ENCODE measurements at places on chromosomes 3 and 15.

DNA sequence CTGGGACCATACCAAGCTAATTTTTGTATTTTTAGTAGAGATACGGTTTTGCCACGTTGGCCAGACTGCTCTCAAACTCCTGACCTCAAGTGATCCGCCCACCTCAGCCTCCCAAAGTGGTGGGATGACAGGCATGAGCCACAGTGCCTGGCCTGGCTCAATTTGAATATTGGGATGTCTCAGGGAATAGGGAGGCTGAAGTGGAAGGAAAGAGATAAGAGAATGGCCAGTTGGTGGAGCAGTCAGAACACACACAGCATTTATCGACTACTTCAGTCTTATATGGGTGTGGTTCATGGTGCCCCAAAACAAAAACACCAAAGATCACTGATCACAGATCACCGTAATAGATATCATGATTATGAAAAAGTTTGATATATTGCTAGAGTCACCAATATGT is 144.4 kb downstream of the GMNC start:
- DNase-seq = no peak

DNA sequence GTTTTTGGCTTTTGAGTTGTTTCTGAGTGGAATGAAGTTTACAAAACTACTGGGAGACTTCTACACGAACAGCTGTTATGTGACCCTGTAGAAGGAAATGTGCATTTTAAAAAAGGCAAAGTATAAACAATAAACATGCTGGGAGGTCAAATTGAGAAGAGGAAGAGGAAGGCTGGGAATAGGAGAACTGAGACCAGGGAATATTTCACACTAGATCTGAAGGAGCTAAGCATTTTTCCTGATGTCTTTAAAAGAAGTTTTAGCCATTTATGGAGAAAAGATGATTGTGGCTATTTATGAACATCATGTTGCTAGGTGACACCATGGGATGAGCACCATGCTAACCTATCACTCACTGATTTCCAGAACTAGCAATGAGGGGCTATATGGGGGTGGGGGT is 76.3 kb upstream of the FAM98B start:
- no peak for DNase-seq

GRCh38 chr15:85289677-85290365 is 90.6 kb upstream of the AKAP13 start:
- DNase-seq = peak; percentile 43

GRCh38 chr3:185653949-185654757 is 68.1 kb downstream of the SENP2 start:
- DNase-seq = no peak

- no peak for DNase-seq
Observed at GRCh38 chr3:108088146-108088545, 2.7 kb downstream of the CD47 start.

GRCh38 chr3:7275396-7275795 is 414.5 kb downstream of the GRM7 start:
- DNase-seq = no peak

- peak; percentile 15 for DNase-seq
Observed at GRCh38 chr3:190586631-190587011, 72.7 kb downstream of the IL1RAP start.

- no peak for DNase-seq
Observed at GRCh38 chr15:50186090-50186489, 4.1 kb downstream of the SLC27A2 start.

- DNase-seq = no peak
Observed at GRCh38 chr15:98151096-98151495, 190.6 kb downstream of the ARRDC4 start.

DNA sequence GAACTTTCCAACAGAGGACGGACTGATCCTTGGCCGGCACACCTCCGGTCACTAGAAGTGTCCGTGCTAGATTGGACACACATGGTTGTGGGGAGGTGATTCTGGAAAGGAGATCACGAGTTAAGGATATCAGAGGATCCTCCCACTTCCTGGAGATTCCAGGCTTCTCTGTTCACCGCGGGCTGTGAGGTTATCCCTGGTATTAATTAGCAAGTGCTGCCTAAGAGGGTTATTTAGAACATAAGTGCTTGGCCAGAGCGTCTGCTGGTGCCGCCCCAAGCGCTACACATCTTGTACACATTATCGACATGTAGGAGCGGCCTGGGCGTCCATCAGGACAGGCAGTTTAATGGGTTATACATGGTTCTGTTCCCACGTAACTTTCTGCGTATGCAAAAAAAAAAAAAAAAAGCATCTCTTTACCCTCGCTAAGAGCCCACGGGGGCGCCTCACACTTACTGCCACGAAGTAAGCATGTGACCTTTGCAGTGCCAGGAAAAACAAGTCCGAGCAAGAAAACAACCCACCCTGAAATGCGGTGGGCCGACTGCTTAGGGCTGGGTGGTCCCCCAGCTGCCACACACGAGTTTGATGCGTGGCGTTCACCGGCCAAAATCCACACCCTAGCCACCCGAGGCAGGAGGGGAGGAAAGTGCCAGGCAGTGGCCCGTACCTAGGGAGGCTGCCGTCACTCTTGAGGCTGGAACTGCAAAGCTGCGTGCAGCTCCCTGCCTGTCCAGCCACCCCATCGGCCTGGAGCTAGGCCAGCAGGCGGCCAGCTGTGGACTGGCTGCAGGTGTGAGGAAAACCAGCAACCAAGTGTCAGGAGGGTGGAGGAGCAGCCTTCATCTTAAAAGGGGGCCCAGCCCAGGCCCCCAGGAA is 78.0 kb downstream of the CPN2 start:
- no peak for DNase-seq

DNA sequence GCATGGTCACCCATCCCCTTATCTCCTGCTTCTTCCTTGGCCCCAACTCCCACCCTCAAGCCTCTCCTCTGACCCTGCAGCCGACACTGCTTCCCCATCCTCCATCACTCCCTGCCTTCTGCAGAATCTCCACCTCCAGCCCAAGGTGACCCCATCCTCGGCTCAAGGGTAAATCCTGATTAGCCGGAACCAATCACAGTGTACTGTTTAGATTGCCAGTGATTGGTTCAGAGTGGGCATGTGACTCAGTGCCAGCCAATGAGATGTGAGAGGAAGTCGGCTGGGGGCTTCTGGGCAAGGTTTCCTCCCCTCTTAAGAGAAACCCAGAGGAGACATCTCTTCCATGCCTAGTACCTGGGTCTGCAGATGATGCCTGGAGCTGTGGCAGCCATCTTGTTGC is 10.3 kb downstream of the CACNA2D2 start:
- DNase-seq = no peak

GRCh38 chr3:171548917-171549316 is 88.7 kb upstream of the TNIK start:
- no peak for DNase-seq

DNA sequence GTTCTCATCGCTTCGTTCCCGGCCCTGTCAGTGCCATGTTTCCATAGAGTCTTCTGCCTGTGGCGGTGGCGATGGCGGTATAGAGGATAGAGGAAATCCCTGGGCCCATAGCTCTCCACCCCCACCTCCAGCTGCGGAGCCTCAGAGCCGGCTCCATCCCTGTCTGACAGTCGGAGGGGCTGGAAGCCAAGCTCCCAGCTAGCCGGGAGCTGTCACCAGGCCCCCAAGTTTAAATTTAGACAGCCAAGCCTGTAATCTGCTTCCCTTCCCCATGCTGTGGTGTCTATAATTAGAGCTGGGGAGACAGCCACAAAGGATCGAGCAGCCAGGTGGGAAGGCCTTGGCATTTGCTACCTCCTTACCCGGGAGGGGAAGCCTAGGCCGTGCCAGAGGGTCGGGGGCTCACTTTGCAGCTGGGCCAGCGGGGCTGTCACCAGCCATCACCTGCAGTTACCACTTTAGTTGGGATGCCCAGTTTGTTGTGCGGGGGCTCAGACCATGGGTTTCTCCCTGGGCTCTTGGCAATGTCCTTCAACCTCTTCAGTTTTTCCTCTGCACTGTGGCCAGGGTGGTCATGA is 56.3 kb upstream of the SEC13 start:
- DNase-seq = no peak

GRCh38 chr3:141312354-141313092 is 55.8 kb upstream of the ZBTB38 start:
- no peak for DNase-seq

- no peak for DNase-seq
Observed at GRCh38 chr15:97838606-97839210, 121.8 kb upstream of the ARRDC4 start.

GRCh38 chr3:129263161-129263910 is 13.9 kb downstream of the COPG1 start:
- DNase-seq = no peak

DNA sequence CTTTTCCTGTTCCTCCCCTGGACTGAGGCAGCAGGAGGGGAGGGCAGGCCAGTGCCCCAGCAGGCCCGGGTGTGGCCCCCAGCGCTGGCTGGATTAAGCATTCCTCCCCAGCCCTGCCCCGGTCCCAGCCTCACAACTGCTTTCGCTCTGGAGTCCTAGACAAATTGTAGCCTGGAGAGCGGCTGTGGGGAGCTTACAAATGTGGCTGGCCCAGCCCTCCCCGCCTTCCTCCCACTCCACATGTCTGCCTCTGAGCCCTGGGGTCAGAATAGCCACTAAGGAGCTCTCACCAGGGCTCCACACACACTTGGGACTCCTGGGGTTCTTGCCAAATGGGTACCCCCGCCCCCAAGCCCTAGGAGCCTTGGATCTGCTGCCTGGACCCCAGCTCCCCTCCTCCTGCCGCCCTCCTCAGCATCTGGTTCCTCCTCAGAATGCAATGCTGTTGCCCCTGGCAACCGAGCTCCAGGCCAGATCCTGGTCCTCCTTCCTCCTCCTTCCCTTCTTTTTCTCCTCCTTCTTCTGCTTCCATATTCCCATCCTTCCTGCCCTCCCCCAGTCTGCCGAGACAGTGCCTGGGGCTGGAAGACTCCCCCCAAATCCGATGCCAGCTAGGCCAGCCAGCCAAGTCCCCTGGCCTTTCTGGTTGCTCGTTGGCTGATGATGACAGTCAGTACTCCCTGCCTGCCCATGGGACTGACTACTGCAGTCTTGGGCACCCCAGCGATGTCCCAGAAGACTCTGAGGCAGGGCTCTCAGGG is 91.1 kb downstream of the LINGO1 start:
- DNase-seq = no peak

- DNase-seq = no peak
Observed at GRCh38 chr15:52288051-52288942, 7.3 kb downstream of the MYO5C start.

DNA sequence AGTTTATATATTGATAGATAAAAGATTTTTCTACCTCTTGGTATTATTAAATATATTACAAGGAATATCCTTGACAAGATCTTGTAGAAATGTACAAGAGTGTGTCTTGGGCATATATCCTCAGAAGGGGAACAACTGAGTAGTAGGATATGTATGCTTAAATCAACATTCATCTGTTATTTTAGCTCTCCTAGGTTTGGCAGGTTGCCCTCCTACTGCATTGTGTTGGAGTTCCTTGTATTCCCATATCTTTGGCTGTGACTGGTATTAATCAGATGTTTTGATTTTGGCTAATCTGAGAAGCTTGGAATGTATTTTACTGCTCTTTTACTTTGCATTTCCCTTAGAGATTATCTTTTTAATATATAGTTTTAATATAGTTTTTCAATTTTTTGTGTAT is 4.6 kb downstream of the MYRIP start:
- DNase-seq = no peak

DNA sequence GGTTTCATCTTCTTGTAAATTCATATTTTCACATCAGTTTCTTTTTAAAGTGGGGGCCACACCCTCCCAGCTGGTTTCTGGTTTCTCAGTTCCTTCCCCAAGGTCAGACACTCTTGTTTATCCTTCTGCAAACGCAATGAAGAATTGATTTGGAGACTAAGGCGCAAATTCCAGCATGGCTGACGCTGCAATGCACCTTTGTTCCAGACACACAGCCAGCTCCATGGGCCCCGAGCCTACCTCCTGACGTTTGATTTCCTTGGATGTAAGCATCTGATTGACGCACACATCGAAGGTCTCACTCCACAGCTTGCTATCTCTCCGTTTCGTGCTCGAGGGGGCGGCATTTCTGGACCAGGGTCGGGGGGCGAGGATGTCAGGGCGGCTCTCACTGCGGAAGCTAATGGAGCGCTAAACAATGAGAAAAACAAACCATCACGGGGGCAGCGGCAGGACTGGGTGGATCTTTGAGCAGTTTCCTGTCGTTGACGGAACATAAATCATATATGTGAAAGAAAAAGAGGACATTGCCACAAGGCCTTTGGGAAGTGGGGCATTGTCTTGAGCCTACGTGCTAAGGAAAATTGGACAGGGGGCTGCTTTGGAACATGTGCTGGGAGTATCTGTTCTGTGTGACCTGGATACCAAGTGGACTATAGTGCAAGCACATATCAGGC is 46.9 kb downstream of the ARHGEF3 start:
- DNase-seq = peak; percentile 44

DNA sequence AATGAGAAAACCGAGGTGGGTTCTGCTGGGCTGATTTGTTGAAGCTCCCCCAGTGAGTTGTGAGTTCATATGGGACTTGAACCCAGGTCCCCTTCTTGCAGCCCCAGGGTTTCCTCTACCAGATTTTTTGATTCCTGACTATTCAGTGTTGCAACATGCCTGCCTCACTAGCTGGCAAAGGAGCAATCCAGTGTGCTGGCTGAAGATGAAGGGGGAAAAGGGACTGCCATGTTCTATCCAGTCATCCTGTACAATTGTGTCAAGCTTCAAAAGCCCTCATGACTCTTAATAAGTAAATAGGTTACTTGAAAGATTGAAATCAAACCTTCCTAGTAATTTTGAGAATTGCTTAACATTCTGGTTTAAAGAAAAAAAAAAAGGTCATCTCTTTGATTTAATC is 211.5 kb upstream of the TP63 start:
- no peak for DNase-seq

DNA sequence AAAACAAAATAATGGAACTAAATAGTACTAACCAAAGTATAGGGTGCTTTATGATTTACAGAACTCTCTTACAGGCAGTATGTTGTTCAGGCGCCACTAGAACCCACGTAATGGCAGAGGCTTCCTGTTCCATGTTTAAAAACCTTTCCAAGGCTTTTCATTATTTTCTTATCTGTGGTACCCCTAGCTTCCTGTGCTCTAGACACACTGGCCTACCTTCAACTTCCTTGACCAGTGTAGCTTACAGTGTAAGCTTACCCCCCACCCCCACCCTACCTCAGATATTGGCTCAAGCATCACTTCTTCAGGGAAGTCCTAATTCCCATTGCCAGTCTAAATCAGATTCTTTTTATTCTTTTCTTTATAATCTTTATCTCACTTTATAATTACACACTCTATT is 2.9 kb downstream of the NR2C2 start:
- DNase-seq = no peak

- DNase-seq = no peak
Observed at GRCh38 chr3:31530960-31531335, 1.8 kb upstream of the STT3B start.

DNA sequence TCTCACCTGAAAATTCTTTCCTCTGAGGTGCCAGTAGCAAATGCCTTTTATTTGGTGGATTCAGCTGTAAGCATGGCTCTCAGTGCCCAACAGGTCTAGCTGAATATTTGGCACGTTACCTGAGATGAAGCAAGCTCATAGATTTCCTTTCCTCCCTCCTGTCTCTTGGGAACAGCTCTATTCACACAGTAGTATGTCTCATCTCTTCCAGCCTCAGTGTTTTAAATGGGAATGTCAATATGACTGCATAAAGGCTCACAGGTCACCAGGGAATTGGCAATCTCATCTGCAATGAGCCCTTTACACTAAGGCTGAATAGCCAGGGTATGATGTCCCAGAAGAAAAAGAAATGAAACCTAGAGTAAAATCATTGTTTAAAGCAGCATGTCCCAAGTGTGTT is 733.5 kb downstream of the NTRK3 start:
- no peak for DNase-seq

- no peak for DNase-seq
Observed at GRCh38 chr3:34995796-34996430, 643.4 kb upstream of the ARPP21 start.

GRCh38 chr3:84885199-84885882 is 73.4 kb upstream of the CADM2 start:
- DNase-seq = no peak
